NCI-H2081 treated with DMSO at 0.1 percent for 48 hours (cell line): ENCODE measurements at places on chromosomes 6 and 20.

DNA sequence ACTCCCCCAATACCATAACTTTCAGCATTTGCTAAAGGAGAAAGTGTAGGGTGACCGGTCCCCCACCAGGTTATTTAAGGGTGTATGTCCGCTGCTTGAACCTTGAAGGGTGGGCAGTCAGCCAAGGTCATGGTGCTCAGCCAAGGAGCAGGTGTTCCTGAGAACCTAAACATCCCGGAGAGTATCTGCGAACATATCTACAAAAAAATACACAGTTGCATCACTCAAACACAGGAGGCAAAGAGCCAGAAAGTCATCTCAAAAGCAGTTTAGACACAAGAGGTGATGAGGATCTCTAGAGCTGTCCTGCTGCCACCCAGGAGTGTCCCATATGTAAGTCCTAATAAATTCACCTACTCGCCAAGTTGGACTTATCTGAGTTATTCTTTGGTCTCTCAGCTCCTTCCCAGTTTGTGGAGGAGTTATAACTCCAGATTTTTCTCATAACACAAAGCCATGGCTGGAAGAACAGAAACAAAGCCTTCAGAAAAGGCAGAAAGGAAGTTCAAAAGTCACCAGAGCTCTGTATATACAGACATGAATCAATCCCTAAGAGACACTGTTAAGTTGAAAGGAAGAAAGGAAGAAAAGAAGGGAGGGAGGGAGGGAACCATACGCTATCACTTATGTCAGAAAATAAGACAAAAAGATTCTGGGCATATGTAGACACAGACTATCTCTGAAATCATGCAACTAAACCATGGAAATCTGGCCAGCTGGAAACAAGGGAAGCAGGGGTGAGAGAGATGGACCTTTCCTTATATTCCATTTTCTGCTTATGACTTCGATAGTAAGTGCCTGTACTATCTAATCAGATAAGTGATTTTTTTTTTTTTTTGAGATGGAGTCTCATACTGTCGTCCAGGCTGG, 11.3 kb downstream of the MBOAT1 start:
- no peak for DNase-seq

GRCh38 chr20:672963-673602, 2.5 kb downstream of the SCRT2 start:
- DNase-seq, result no peak

DNA sequence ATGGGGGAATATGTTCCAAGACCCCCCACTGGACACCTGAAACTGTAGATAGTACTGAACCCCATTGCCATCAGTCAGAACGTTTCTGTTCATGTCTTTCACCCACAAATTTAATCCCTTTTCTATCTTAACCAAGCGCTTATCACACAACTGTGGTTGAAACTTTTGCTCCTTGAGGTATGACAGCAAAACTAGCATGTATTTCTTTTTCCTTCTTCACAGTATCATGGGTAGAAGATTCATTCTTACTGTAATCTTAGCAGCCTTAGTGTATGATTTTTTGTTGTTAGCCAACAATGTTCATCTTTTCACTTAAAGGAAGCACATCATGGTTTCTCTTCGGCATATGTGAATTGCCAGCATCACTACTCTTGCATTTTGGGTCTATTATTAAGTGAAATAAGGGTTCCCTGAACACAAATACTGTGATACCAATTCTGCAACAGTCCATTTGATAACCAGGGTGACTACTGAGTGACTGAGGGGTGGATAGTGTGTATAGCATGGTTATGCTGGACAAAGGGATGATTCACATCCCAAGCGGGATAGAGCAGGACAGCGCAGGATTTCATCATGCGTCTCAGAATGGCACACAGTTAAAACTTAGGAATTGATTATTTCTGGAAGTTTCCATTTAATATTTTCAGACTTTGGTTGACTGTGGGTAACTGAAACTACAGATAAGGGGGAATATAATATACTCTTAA, 41.8 kb downstream of the KCNS1 start:
- no peak for DNase-seq

DNA sequence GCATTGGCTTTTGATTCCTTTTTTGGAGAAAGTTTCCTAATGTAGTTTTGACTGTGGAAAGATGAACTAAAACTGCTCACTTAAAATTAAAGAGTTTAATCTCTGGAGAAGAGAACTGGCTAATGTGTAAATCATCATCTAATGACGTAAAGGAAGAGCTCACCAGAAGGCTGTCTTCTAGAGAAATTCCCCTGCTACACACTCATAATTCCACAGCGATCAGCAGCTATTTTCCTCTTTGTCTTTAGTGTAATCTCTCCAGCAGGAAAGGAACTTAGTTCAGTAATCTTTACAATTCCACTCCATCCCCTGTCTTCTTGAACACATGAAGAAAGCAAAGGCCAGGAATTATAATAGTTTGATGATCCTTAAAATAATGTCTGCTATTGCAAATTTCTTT, 15.8 kb downstream of the SPTLC3 start:
- DNase-seq, result no peak

GRCh38 chr6:130211691-130212090, 11.1 kb downstream of the SAMD3 start:
- no peak for DNase-seq
